ENCODE measurements at places on chromosomes 5 and 9.
A peak's percentile ranks its signal among the peaks of the same experiment; 100 is the strongest.

- no peak for DNase-seq
These were observed 254.1 kb upstream of the FBXL7 start for GRCh38 chr5:15245913-15246312.

DNA sequence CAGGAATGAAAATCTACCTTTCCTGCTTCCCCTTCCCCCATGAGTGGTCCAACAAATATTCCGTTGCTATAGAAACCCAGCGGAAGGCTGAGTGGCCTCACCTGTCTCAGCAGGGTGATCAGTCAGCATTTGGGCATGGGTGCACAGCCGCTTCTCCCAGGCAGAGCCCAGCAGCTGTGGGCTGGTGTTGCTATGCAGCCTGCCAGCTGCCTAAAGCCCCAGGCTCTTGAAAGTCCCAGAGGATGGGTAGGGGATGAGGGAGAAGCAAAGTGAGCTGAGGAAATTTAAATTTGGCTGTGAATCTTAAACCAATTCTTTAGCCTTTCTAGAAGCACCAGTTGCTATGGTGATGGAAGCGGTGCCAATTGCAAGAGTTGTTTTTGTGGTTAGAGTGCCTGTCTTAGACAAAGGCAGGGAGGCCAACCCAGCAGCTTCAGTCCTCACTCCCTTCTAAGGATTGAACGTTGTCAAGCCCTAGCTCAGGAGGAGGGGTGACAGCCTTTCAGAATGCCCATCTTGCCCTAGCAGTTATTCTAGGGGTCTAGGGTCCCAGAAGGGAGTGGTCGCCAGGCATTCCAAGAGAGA, 151.5 kb upstream of the PITX1 start:
- DNase-seq: peak; percentile 25

- DNase-seq: peak; percentile 80
These were observed 319.2 kb downstream of the GADD45G start for GRCh38 chr9:89923961-89924504.

- DNase-seq: peak; percentile 34
These were observed 29.5 kb downstream of the NDUFS6 start for GRCh38 chr5:1830571-1831228.

DNA sequence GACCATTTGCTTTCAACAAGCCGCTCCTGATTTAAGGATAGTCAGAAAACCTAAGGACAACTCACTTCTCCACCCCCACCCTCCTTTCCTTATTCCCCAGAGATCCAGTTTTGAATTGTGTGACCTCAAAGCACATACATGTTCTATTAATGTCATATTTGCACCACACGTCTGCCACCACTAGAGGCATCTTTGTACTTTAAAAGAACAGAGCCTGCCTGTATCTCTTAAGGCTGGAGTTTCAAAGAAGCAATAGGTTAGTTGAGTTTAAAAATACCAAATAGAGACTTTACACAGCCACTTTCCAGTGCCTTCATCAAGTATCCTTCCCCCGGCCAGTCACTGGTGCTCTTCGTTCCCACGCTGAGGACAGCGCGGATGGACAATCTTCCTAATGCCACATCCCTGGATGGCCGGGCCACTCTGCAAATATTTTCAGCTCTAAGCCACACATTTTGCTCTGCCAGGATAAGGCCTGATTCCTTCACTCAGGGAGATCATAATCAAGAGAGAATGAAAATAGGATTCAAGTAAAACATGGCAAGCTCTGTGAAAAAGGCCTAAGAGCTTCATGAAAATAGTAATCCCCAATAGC, 146.3 kb downstream of the SNCAIP start:
- DNase-seq: no peak

GRCh38 chr9:107750741-107751566, 261.4 kb upstream of the KLF4 start:
- no peak for DNase-seq

GRCh38 chr9:5569409-5569808, 59.1 kb downstream of the PDCD1LG2 start:
- no peak for DNase-seq

DNA sequence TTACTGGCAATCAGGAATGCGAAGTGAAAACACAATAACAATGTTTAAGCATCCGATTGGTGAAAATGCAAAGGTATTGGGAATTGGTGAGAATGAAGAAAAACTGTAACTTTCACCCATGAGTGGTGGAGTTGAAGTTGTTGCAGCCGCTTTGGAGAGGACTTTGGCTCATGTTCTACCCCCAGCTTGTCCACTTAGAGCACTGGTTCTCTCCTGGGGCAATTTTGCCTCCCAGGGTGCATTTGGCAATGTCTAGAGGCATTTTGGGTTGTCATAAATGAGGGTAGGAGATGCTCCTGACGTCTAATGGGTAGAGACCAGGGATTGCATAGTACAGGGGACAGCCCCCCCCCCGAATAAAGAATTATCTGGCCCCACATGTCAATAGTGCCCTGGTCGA, 46.2 kb downstream of the ANKRD33B start:
- DNase-seq: no peak

GRCh38 chr5:53984971-53985370, 325.4 kb downstream of the ARL15 start:
- DNase-seq: no peak

DNA sequence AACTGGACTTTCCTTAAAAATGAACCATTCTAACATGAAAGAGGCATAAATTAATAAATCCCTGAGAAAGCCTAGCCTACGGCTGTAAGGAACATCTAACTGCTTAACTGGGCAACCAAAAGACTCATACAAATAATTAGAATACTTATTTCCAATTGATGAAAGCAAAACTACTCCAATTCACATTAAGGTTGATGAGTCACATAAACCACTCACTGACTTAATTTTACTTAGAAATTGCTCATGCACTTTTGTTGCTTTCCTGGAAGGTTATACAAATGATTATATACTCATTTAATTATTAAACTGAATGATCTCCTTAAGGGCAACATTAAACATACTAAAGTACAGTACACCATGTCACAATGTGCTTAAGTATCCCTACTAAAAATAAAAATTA, 101.9 kb downstream of the NFIB start:
- DNase-seq: no peak

DNA sequence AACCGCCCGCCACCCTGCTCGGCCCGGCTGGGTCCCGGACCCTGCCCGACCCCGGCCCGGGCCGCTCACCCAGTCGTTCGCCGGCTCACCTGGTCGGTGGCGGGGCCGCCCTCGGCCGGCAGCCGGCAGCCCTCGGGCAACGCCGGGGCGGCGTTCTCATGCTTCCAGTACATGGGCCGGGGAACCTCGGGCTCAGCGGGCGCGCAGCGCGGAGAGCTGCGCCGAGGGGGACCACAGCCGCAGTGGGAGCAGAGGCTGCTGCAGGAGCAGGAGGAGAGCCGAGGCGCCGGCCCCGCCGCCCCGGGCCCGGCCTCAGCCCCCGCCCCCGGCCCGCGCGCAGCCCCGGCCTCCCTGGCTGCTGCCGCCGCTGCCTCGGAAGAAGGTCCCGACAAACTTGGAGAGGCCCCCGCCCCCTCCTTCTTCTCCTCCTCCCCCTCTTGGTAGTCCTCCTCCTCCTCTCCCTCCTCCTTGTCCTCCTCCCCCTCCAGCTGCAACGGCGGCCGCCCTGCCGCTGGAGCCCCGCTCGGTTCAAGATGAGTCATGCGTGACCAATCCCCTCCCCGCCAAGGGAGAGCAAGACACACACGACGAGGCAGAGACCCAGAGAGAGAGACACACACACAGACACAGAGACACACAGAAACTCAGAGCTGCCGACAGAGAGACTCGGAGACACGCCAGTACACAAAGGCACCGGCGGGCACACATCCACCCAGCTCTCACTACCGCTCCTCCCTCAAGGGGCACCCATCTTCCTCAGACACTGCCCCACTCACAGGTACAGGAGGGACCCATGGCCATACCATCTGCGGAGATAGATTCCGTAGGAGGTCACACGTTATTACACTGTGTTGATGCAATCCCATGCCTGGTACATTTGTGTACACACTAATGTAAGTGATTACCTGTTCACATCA, at the start of gene LHX6:
Gene LHX6 (minus strand): TSS at position 390 of the 917 bp plus-strand sequence. CDS start 217 bp downstream, at position 173.
- DNase-seq: no peak

DNA sequence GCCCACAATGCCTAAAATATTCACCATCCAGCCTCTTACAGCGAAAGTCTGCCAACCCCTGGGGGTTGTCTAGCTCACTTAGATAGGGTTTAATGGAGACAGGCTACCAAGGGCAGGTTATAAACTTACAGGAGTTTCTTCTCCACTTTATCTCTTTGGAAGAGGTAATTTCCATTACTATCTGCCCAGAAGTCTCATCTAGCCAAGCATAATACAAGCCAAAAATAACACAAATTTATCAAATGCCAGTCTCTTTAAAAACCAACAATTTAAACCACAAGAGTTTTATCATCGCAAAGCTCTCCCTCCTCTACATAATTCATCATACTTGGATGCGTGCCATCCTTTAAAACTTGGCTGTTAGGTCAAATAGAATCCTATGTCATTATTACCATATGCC, 6.2 kb downstream of the RBM22 start:
- DNase-seq: no peak

GRCh38 chr9:117278471-117279035, 136.3 kb downstream of the ASTN2 start:
- no peak for DNase-seq

DNA sequence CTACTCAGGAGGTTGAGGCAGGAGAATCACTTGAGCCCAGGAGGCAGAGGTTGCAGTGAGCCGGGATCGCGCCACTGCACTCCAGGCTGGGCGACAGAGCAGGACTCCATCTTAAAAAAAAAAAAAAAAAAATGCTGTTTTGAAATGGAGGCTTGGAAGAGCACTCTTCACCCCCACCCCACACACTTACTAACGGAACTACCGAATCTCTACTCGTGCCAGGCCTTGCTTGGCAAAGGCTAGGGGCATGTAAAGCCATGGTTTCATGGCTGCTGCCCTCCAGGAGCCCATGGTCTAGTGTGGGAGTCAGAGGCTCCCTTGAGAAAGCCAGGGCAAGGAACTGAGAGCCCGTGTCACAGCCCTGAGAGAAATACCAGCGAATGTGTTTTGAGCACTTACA, 21.3 kb downstream of the PCDHGC5 start:
- DNase-seq: no peak
